ENCODE measurements at places on chromosomes 3 and 15.

- DNase-seq: no peak
These were observed 107.6 kb upstream of the SEMA6D start for GRCh38 chr15:47609693-47610092.

DNA sequence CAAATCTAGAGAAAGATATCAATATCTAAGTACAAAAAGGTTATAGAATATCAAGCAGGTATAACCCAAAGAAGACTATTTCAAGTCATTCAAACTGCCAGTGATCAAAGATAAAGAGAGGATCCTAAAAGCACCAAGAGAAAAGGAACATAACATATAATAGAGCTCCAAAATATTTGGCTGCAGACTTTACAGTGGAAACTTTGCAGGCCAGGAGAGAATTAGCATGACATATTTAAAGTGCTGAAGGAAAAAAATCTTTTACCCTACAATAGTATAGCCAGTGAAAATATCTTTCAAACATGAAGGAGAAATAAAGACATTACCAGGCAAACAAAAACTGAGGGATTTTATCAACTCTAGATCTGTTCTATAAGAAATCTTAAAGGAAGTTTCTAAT is 254.3 kb upstream of the ARHGEF26 start:
- no peak for DNase-seq

DNA sequence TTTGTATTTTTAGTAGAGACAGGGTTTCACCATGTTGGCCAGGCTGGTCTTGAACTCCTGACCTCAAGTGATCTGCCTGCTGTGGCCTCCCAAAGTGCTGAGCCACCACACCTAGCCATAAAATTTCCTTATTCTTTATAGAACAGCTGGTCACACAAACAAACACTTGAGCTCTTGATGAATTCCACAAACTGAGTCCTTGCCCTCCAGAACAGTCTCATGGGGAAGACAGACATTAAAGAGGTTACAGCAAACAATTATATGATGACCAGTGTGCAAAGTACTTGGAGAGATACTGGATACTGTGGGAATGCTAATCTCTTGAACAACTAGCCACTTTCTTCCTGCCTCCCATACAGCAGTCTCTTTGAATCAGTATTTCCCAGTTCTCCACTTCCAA is 7.5 kb upstream of the ATP11B start:
- no peak for DNase-seq

- no peak for DNase-seq
These were observed 9.5 kb downstream of the CCR9 start for GRCh38 chr3:45895686-45896468.

GRCh38 chr3:83453056-83453455 is 1505.7 kb upstream of the CADM2 start:
- DNase-seq: no peak

DNA sequence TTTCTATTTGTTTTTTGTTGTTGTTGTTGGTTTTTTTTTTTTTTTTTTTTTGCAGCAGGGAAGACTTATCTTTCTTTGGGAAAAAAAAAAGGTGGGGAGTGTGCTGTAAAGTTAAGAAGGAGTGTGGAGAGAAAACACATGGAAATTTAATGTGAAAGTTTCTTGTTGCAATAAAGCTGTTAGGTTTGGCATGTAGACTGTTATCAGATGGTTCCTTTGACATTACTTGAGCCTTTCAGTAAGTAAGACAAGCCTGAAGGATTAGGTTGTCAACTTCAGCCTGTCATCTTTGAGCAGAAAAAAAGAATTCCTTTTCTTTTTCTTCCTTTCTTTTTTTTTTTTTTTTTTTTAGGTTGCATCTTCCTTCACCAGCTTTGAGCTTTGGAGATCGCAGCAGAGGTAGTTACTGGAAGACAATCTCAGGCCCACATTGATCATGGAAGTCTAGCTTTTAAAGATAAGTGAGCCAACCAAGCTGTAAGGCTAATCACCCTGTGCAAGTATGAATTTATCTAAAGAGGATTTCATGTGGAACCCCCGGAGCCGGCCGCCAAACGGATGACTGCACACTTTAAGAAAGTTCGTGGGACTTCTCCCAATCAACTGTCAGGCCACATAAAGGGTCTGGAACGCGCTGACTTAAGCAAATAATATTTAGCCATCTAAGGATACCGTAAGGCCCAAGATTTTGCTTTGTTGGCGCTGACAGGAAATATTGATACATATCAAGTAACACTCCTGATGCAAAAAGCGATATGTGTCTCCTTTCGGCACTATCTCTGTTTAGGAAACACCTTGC is 1040.1 kb upstream of the NR2F2 start:
- DNase-seq: no peak

- DNase-seq: no peak
These were observed 1.4 kb downstream of the MAPKBP1 start for GRCh38 chr15:41775651-41776050.

- no peak for DNase-seq
These were observed 410.4 kb upstream of the RORA start for GRCh38 chr15:61639491-61639890.

All from activated CD4-positive, alpha-beta T cell treated with anti-CD3 and anti-CD28 coated beads for 48 hours (primary cell).